ENCODE measurements at places on chromosomes 11 and 22.
A peak's percentile ranks its signal among the peaks of the same experiment; 100 is the strongest.

- no peak for DNase-seq
Observed at GRCh38 chr11:128775468-128775867, 81.6 kb downstream of the FLI1 start.

DNA sequence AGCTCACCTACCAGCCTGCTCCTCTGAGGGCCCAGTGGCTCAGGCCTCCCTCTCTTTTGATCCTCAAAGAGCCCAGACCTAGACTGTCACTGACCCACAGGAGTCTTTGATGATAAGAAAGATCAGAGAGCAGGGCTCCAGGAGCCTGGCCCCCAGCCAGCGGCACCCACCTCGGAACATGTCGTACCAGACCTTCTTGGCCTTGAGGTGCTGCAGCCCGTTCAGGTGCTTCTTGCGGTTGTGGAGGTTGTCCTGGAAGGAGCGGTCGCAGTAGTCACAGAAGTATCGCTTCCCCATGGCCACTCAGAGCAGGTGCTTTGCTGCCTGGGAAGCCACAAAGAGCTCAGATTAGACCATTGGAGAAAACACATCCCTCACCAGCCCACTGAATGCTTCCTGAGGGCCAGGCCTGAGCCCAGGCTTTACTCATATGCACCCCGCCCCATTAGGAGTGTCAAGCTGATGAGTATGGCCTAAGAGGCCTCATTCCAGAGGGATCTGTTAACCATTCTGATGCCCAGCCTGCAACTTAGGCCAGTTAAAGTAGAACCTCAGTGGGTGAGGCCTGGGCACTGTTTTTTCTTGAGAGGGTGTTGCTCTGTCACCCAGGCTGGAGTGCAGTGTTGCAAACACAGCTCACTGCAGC, 18.4 kb downstream of the ZMAT5 start:
- no peak for DNase-seq

DNA sequence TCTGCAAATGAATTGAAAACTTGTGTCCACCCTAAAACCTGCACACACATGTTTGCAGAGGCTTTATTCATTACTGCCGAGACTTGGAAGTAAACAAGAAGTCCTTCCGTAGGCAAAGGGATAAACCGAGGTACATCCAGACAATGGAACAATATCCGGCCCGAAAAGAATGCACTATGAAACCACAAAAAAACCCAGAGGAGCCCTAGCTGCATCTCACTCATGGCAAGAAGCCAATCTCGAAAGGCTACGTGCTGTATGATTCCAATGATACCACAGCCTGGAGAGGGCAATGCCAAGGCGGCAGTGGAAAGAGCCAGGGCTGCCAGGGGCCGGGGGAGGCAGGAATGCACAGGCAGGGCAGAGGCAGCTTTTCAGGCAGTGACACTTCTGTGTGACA, 3.2 kb upstream of the MRPL23 start:
- no peak for DNase-seq

DNA sequence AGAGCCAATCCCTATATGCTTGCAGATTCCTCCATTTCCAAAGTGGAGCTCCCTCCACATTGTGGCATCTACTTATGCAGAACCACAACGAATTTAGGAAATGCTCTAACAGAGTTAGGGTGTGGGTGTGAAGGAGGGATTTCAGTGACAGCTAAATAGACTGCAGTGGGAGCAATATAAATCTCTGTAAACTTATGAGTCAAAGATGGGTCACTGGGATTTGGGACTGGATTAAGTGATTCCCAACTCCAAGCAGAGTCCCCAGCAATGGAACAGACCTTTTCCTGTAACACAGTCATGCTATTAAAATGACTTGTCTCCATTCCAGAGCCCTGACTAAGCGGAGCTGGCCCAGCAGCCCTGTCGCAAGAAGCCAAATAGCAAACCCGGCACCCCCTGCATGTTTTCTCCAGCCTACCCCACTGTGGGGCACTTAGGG, 36.6 kb downstream of the RPL27A start:
- no peak for DNase-seq

DNA sequence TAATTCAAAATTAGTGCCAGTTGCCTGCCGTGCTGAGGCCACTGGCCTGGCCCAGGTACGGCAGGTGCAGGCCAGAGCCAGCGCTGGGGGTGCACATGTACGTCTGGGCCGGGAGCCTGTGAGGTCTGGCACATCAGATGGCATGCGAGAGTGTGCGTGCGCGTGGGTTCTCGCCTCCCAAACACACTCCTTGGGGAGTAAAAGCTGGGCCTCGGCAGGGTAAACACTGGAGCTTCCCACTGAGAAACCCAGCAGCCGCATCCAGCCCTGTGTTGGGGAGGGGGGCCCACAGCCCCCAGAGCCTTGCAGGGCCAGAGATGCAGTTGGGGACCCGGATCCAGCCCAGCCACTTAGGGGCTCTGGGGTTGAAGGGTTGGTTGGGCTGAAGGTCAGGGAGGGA, 37.8 kb downstream of the FLRT1 start:
- no peak for DNase-seq

- DNase-seq = no peak
Observed at GRCh38 chr11:83641511-83641910, 355.3 kb upstream of the CCDC90B start.

DNA sequence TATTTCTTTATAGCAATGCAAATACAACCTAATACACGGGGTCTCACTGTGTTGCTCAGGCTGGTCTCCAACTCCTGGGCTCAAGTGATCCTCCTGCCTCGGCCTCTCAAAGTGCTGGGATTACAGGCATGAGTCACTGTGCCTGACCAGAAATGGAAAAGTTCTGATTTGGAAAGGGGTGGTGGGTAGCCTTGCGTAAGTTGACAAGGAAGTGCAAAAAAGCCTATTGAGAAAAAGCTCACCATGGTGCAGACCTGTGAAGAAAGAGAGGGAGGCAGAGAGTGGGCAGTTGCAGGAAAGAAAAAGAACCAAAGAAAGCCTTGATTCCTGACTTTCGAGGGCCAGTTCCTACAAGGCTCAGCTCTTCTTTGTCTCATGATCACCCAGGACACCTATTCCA, 27.1 kb downstream of the AGBL2 start:
- DNase-seq = no peak

DNA sequence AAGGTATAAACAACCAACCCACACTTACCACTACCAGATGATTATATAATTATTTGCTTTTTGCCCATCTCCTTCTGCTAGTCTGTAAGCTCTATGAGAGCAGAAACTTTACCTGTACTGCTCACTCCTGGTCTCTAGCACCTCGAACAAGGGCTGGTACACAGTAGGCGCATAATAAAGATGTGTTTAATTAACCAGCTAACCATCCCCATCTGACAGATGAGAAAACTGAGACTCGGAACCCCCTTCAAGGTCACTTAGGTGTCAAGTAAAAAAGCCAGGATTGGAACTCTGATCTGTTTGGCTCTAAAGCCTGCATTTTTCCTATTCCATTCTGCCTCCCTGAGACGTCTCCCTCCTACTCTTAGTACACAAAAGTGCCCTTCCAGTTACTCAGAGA, 370.3 kb downstream of the TENM4 start:
- no peak for DNase-seq

DNA sequence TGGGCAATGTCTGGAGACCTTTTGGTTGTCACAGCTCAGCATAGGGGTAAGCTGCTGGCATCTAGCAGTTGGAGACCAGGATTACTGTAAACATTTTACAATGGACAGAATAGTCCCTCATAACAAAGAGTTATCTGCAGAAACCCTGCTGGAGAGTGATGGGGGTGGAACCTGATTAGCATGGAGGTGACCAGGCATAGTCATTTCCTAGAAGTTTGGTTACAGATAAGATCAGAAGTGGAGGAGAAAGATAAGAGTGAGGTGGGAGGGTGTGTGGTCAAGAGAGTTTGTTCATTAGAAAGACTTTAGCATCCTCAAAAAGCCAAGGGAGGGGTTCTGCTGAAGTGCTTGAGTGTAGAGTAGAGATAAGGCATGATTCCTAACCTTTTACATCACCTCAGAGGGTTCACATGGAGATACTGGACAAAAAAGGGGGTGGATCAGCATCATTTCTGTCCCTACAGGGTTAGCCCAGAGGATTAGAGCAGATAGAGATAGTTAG, 38.8 kb downstream of the PRDM11 start:
- no peak for DNase-seq

DNA sequence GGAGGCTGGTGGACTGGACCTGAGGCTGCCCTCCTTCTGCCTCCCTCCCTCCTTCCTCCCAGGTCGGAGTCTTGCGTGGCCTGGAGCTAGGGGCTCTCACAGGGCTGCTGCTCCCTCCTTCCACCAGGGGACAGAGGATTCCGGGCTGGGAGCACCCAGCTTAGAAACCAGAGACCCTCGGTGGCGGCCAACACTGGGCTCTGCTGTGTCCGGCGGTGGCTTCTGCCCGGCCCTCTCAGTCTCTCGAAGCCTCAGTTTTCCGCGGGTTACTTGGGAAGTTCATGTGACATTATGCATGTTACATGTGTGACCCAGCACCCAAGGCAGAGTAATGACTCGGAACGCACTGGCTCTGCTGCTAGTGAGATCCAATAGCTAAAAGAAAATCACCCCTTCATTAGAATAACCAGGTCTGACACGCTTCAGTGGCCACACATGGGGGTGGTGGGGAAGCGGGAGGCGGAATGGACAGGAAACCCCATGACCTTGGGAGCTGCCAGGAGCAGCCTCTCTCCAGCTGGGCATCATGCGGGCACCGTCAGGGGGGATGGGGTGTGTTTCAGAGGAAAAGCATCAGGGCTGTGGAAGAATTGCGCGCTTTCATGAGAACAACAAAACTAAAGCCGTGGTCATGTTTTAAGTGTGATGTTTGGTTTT, 5.9 kb upstream of the MRGPRG start:
- DNase-seq = no peak

GRCh38 chr11:73386016-73386415, 9.8 kb downstream of the RELT start:
- no peak for DNase-seq

DNA sequence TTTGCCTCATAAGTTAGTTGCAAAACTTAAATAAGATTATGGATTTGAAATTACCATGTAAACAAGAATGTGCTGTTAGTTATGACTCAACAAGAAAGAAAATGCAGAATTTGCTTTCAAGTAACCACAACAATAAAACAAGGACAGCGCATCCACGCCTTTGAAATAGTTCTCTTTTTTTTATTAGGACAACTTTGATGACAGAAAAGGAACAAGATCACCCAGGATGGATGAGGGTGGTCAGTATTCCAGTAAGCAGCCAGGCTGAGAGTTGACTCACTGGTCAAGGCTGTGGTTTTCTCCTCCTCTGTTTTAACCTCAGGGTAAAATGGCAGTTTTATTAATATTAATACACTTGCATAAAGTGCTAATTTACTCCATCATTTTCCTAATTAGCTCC, 544.4 kb downstream of the OPCML start:
- no peak for DNase-seq

GRCh38 chr11:94866936-94867795, 99.0 kb downstream of the AMOTL1 start:
- DNase-seq = no peak

- DNase-seq = no peak
Observed at GRCh38 chr11:117876059-117876340, 458 bp downstream of the FXYD6 start.

- DNase-seq = no peak
Observed at GRCh38 chr22:29108137-29108536, 35.3 kb downstream of the KREMEN1 start.

GRCh38 chr11:117287668-117288067, 3.5 kb upstream of the BACE1-AS start:
- DNase-seq = no peak

- DNase-seq = no peak
Observed at GRCh38 chr11:78898266-78898775, 323.7 kb upstream of the NARS2 start.

DNA sequence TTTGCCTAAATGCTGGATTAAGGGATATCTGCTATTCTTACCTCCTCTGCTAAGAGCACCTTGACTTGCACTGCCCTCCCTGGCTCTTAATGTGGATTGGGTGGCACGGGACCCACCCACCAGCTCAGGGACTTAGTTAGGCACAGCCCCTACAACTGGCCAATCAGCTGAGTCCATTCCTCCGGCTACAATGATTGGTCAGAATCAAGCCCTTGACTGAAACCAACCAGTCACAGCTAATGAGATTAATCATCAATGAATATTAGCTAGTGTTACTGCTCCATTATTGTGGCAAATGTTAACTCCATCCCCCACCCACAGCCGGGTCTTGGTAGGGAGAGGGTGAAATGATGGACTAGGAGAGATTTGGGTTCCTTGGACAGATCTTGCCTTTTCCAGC, 328.0 kb downstream of the MN1 start:
- DNase-seq = no peak

DNA sequence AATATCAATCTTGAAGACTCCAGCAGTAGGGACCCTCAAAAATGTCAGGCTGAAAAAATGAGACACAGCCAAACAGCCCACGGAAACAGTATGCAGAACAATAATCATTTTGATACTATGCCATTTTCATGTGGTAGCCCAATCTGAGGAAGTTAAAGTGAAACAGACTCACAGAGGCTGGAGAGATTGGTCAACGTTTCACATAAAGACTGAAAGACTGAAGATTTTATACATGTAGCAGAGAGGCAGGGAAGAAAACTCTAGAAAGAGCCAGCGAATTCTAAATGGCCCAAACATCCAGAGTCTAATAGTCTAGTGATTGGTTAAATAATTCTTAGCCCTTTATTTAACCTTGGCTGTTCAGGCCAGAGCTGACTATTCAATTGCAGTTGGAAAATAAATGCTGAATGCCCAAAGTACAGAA, 49.4 kb downstream of the MAML2 start:
- DNase-seq = no peak

- DNase-seq = peak; percentile 57
Observed at GRCh38 chr11:63837027-63837688, 1.8 kb upstream of the MARK2 start.

DNA sequence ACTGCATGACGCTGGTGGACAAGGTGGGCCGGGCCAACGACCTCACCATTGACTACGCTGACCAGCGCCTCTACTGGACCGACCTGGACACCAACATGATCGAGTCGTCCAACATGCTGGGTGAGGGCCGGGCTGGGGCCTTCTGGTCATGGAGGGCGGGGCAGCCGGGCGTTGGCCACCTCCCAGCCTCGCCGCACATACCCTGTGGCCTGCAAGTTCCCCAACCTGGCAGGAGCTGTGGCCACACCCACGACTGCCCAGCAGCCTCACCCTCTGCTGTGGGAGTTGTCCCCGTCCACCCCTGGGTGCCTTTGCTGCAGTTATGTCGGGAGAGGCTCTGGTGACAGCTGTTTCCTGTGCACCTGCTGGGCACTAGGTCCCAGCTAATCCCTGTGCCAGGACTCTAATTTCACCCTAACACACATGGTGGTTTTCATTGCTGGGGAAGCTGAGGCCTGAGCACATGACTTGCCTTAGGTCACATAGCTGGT, 49.0 kb upstream of the PPP6R3 start:
- no peak for DNase-seq

- DNase-seq = no peak
Observed at GRCh38 chr11:17581732-17582053, 34.6 kb downstream of the OTOG start.

Measured in stimulated activated CD4-positive, alpha-beta T cell treated with anti-CD3 and anti-CD28 coated beads, Interleukin-12 subunit alpha, Interleukin-12 subunit beta, amount 100 ng/mL, for 4 hours (primary cell).